ENCODE measurements at places on chromosomes 12 and 14. TPM values are rescaled to one million over a fixed set of nuclear protein-coding genes. Genes with fewer than 3 reads are reported as not detected.

The LRTM2 gene
- total RNA-seq: 11.3 TPM

The GPR84 gene
- 0.23 TPM for total RNA-seq

The SLC17A8 gene
- 10.1 TPM for total RNA-seq

The NOVA1 gene
- total RNA-seq: 110 TPM

The ANKRD33 gene
- not detected for total RNA-seq

The TTC9 gene
- 29.3 TPM for total RNA-seq

The ARMH4 gene
- 56.1 TPM for total RNA-seq

The CCDC88C gene
- 60.0 TPM for total RNA-seq

The TC2N gene
- 25.1 TPM for total RNA-seq

The NYNRIN gene
- total RNA-seq: 13.8 TPM

The OR6C2 gene
- not detected for total RNA-seq

The GUCY2C gene
- total RNA-seq: not detected

The TAC3 gene
- total RNA-seq: 5.1 TPM

The TMEM233 gene
- 0.46 TPM for total RNA-seq

The FBLN5 gene
- total RNA-seq: 10.1 TPM

The TAS2R30 gene
- total RNA-seq: 9.5 TPM

The RDH12 gene
- total RNA-seq: 1.8 TPM

The RNFT2 gene
- total RNA-seq: 56.3 TPM

The SYNE2 gene
- total RNA-seq: 91.6 TPM

The TMEM229B gene
- 35.1 TPM for total RNA-seq

The PRIMA1 gene
- 1.6 TPM for total RNA-seq

The FAM222A gene
- total RNA-seq: 10.1 TPM

The LTBP2 gene
- 1.2 TPM for total RNA-seq

The FRMD6 gene
- total RNA-seq: 14.3 TPM

The KLRB1 gene
- total RNA-seq: not detected

The DBX2 gene
- total RNA-seq: 6.9 TPM

The LHX5 gene
- total RNA-seq: 4.8 TPM

The TPPP2 gene
- not detected for total RNA-seq

The ZNF410 gene
- 60.4 TPM for total RNA-seq

The BHLHE41 gene
- total RNA-seq: 5.5 TPM

The LRRIQ1 gene
- total RNA-seq: 25.1 TPM

The KLRC2 gene
- 4.4 TPM for total RNA-seq

The RNASE7 gene
- total RNA-seq: not detected

The YAF2 gene
- total RNA-seq: 62.5 TPM
